Brain pericyte (primary cell): ENCODE measurements at places on chromosomes 12 and 14.

GRCh38 chr12:96366381-96366654 lies 33.9 kb downstream of the CDK17 start:
- no peak for DNase-seq

DNA sequence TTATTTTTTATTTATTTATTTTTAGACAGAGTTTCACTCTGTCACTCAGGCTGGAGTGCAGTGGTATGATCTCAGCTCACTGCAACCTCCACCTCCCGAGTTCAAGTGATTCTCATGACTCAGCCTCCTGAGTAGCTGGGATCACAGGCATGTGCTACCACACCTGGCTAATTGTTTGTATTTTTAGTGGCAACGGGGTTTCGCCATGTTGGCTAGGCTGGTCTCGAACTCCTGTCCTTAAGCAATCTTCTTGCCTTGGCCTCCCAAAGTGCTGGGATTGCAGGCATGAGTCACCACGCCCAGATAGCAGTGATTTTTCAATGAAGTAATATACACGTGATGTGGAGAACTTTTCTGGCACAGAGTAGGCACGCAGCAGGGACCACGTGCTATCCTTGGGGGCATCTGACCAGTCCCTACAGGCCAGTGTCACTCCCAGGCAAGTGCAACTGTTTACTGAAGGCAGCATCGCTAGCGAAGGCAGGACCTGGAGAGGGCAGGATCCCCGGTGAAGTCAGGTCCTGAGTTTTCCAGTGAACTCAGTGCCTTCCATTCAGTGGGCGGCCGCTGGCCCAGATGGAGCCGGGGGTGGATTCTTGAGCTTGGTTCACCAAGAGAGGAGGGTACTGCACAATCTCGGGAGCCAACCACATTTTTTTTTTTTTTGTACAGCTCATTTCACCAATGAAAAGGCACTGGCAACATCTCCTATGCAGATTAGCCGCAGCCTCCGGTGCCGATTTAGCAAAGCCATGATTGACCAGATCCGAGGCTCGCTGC lies 11.1 kb upstream of the CLMN start:
- no peak for DNase-seq

DNA sequence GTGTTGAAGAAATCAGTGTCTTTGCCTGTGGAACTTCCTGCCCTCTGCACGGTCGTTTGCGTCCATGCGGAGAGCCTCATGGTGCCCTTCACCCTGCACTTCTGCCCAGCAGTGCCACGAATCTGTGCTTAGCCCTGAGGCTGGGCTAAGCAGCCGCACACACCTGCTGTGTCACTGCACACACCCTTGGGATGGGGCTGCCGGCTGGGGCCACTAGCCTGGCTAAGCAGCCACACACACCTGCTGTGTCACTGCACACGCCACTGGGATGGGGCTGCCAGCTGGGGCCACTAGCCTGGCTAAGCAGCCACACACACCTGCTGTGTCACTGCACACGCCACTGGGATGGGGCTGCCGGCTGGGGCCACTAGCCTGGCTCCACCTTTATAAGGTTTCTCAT lies 188.5 kb downstream of the KIF26A start:
- DNase-seq = no peak

DNA sequence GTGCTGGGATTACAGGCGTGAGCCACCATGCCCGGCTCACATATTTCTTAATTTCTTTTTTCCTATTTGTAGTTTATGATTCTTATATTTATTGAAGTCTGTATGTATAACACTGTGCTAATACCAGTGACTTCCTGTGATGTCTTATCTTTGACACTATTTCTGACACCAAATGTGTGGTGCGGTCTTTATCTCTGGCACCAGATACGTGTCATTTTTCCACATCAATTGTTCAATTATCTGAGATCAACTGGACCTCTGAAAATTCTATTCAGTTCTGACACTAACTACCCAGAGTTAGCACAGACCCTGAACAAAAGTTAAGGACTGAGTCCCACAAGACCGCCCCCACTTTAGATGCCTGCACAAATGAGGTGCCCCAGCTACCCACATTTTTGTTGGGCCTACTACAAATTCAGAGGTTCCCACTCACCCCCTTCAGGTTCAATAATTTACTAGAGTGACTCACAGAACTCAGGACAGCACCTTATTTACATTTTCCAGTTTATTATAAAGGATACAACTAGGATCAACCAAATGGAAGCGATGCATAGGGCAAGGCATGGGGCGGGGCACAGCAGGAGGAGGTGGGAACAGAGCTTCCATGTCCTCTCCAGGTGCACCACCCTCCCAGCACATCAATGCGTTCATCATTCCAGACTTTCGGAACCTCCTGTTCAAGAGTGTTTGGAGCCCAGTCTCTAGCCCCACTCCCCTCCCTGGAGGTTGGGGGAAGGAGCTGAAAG lies 11.6 kb upstream of the SRSF9 start:
- no peak for DNase-seq

DNA sequence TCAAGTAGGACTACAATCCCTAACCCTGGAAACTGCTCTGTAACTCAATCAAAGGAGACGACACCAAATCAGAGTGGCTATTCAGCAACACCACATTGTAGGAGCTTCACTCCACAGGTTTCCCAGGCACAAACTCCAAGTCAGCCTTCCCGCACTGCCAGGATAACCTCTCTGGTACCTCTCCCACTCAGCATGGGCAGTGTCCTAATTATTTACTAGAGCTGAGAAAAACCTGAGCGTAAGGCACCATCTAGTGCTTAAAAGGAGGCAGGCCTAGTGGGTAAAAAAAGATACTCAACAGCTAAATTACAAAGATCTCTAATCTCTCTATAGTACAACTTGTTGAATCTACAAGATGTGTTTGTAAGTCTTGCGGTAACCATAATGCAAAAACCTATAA lies 36.1 kb downstream of the PARP11 start:
- no peak for DNase-seq

GRCh38 chr12:54935235-54935951 lies 49.2 kb downstream of the TESPA1 start:
- no peak for DNase-seq

- no peak for DNase-seq
These were observed 63.4 kb upstream of the IGF1 start for GRCh38 chr12:102543494-102544485.
